NCI-H526 treated with DMSO at 0.1 percent for 48 hours (cell line): ENCODE measurements at places on chromosomes 4 and X.
A peak's percentile ranks its signal among the peaks of the same experiment; 100 is the strongest.

GRCh38 chr4:76457885-76458284 is 22.9 kb downstream of the SHROOM3 start:
- no peak for DNase-seq

DNA sequence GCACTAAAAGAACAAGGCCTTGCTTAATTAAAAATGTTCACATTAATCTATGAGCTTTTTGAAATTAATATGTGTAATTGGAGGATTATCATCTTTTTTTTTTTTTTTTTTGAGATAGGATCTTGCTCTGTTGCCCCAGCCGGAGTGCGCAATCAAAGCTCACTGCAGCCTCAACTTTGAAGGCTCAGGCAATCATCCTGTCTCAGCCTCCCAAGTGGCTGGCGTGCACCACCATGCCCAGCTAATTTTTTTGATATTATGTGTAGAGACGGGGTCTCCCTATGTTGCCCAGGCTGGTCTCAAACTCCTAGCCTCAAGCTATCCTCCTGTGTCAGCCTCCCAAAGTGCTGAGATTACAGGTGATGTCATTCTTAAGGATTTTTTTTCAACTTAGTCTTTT is 20.0 kb downstream of the PRPS1 start:
- no peak for DNase-seq

DNA sequence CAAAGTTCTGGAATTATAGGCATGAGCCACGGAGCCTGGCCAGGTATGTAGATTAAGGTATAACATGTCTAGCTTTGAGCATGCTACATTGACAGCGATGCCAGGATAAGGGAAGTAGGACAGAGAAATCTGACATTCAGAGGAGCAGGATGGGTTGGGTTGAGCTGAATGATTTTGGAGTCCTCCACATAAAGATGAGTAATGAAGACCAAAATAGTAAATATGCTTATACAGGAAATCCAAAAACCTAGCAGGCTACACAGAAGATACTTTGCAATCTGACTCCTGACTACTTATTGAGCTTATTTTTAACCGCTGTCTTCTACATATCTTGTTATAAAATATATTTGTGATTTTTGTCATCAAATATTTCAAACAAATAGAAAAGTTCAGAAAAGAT is 69.7 kb downstream of the PDGFC start:
- DNase-seq, result no peak

DNA sequence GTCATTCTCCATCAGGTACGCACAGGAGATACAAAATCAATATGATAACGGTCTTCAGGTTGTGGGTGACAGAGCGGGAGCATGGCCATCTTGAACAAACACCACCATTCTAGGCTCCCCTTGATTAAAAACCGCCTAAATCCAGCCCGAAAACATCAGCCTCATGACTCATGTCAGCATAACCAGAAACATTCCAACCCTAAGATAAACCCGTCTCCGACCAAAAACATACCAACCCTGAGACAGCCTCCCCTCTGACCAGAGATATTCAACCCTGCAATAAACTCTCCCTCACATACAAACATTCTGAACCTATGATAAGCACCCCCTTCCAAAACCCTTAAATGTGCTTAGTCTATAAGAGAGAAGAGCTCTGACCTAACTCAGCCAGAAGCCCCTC is 157.9 kb downstream of the DHRSX start:
- DNase-seq, result no peak

GRCh38 chrX:19673375-19674040 is 158.2 kb upstream of the MAP3K15 start:
- no peak for DNase-seq

DNA sequence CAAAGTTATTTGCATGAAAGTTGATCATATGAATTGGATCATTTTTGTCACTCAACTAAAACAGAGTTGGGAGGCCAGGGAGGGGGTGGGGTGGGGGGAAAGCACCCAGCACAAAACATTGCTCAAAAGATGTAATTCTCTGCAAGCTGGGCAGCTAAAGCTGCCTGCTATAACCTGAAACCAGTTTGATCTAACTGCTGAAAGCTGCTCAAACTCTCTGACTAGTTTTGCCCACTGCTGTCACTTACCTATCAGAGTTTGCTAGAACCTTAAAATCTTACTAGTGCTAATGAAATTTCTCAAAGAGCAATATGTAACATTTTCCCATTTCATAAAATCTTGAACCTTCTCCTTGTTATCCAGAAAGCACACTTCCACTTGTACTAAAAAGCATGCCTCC is 10.4 kb downstream of the CXCL8 start:
- DNase-seq, result no peak

DNA sequence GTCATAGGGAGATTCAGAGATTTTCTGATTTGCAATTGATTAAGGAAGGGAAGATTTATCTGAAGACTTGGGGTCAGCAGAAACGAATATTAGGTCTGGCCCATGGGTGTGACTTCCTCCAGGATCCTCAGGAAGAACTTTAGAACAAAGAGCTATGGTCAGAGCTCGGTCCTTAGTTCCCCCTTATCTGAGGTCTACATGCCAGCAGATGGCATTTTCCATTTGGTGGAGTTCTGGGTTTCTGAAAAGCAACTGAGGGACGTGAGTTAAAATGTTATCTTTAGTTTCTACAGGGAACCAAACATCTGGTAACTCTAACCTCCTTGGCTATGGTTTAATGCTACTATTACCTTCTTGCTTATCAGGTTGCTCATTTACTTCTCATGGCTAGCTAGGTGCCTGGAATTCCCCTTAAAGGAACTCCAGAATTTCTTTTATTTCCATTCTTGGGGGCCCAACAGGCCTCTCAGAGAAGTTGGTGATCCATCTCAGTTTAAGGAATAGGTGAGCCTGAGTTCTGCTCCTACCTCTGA is 40.7 kb downstream of the KLF3 start:
- DNase-seq, result no peak

- no peak for DNase-seq
Measured at GRCh38 chr4:17492058-17492741, 19.7 kb downstream of the QDPR start.

GRCh38 chrX:13747836-13748235 is 13.3 kb downstream of the OFD1 start:
- DNase-seq, result peak; percentile 43

DNA sequence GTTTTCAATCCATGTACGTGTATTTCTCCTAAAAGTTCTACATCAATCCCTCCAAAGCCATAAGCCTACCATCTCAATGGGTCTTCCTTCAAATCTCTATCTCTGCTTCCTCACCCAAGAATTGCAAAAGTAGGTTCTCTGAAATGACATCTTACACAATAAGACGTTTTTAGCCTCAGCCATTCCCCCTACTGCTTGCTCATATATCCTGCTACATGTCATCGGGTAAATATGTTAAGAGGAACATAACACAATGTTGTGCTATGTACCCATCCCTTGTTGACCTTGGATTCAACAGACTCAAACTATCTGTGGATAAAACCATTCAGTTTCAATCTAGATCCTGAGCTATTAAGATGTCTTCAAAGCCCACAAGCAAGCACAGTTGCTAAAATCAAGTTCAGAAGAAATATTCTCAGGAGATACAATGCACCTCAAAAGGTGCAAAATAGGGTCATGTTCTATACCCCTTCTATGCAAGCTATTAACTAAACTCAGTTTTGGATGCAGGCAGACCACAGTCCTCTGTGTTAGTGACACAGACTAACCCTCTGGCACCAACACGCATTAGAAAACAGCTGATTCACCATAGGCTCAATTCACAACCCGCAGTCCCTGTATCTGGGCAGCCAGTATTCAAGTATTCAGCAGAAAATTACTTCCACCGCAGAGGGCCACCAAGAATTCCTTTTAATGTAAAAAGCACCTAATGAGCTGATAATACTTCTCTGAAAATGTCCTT is 56.8 kb downstream of the CD99L2 start:
- no peak for DNase-seq

GRCh38 chr4:68869274-68869773 is 53.5 kb downstream of the UGT2B10 start:
- DNase-seq, result no peak

GRCh38 chr4:73619346-73619745 is 890 bp downstream of the RASSF6 start:
- peak; percentile 69 for DNase-seq

- no peak for DNase-seq
Measured at GRCh38 chr4:132238697-132239096, 910.4 kb upstream of the PCDH10 start.

DNA sequence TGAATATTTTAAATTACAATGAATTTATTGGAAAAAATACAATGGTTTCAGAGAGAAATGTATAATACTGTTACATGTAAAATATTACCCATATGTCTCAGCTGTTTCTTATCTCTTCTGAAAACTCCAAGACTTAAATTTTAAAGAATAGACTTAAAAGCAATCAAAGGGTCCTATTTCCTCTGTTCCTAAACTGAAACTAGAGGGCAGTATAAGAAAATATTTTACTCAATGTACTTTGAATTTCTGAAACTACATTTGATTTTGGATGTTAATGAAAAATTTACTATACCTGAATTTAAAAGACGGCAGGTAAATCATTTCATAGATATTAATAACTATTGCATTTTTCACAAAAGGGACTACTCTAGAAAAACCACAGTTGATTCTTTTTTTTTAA is 200.2 kb downstream of the LRBA start:
- DNase-seq, result no peak

- DNase-seq, result no peak
Measured at GRCh38 chr4:92066485-92066884, 237.3 kb upstream of the GRID2 start.

DNA sequence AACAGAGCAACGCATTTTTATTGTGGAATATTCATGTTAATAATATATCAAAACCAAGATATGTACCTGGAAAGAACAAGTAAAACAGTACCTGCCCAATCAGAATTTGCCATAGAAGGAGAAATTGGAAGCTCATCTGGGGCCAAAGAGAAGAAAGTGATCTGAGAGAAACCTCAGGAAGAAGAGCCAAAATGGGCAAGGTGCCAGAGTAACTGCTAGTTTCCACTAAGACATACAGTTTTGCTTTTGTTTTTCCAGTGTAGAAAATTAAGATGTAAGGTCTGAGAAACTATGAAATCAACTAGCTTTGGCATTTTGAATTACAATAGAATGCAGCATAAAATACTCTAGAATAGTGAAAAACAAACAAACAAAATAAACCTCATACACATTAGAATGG is 2201.2 kb downstream of the ARAP2 start:
- no peak for DNase-seq

GRCh38 chr4:145938618-145939440 is at the start of gene ZNF827:
Gene ZNF827 (minus strand): TSS chr4:145938823. CDS start chr4:145938407, 416 bp downstream.
- peak; percentile 90 for DNase-seq

- no peak for DNase-seq
Measured at GRCh38 chrX:132001127-132001526, 22.0 kb upstream of the STK26 start.

- DNase-seq, result no peak
Measured at GRCh38 chr4:77052352-77052751, 23.4 kb downstream of the CCNI start.

DNA sequence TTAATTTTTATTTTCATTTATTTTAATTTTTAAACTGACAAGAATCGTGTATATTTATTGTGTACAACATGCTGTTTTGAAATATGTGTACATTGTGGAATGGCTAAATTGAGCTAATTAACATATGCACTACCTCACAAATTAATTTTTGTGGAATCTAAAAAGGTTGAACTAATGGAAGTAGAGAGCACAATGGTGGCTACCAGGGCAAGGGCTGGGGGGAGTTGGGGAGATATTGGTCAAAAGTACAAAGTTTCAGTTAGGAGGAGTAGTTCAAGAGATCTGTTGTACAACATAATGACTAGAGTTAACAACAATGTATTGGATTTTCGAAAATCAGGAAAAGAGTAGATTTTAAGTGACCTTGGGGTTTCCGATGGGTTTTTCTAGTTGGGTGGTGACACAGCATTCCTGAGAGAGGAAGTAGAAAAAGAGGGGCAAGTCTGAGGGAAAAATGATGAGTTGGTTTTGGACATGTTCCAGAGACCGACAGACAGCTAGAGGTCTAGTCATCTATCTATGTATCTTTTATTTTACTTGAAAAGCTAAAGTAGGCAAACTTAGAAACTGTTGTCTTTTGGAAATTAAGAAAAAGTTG is 23.2 kb downstream of the APOO start:
- no peak for DNase-seq

- DNase-seq, result no peak
Measured at GRCh38 chr4:140266958-140267568, 106.4 kb upstream of the SCOC start.

DNA sequence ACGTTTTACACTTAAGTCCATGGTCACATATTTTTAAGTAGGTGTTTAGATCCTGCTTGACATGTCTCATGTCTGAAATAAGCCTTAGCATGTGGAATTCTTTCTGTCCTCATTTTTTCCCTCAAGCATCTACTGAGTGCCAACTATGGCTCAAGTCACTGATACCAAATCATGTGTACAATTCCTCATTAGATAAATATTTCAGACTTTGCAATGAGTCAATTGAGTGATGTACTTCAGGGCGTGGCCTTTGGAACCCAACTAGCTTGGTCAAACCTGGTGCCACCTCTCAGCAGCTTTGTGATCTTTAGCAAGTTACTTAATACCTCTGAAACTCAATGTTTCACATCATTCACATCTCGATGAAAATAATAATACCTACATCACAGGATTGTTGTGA is 12.6 kb upstream of the JADE1 start:
- DNase-seq, result no peak

DNA sequence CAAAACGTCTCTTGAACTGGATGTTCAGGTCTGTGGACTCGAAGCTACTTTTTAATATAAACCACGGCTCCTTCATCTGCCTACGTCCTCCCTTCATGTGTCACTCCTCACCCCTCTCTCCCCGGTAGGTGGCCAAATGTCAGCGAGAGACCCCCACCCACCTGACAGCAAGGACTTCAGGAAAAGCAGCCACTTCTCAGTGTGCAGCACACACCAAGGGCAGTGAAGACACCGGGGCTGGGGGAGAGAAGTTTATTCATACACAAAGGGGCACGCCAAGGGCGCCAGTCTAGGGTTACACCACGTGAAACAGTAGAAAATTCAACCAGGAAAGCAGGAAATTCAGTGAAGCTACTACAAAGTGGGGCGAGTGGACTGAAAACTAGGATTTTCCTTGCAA is 181.2 kb downstream of the AFAP1 start:
- no peak for DNase-seq

GRCh38 chrX:38807873-38808272 is 6.6 kb downstream of the MID1IP1 start:
- no peak for DNase-seq

GRCh38 chr4:145041378-145041777 is 56.6 kb downstream of the ANAPC10 start:
- DNase-seq, result no peak

- DNase-seq, result no peak
Measured at GRCh38 chr4:24557026-24558025, 27.0 kb downstream of the DHX15 start.

DNA sequence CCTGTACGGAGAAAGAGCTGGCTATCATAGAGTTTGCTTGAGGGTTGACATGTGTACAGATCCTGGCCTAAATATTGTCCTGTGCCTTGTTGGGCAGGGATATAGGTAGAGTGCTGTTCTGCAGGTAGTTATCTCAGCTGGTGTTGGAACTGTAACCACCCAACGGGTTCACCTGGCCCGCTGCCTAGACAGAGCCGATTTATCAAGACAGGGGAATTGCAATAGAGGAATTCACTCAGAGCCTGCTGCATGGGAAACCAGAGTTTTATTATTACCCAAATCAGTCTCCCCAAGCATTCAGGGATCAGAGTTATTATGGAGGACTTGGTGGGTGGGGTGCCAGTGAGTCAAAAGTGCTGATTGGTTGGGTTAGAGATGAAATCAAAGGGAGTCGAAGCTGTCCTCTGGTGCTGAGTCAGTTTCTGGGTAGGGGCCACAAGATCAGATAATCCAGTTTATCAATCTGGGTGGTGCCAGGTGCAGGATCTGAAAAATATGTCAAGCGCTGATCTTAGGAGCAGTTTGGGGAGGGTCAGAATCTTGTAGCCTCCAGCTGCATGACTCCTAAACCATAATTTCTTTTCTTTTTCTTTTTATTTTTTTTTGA is 42.5 kb upstream of the XIAP start:
- DNase-seq, result no peak
